Large intestine (tissue), 12 donors: ENCODE measurements at places on chromosomes 7 and 10. TPM values are rescaled to one million over a fixed set of nuclear protein-coding genes. Genes with fewer than 3 reads are reported as not detected.

GRCh38 chr7:143361552-143362130, 872 bp downstream of the FAM131B start:
- no peak for DNase-seq

DNA sequence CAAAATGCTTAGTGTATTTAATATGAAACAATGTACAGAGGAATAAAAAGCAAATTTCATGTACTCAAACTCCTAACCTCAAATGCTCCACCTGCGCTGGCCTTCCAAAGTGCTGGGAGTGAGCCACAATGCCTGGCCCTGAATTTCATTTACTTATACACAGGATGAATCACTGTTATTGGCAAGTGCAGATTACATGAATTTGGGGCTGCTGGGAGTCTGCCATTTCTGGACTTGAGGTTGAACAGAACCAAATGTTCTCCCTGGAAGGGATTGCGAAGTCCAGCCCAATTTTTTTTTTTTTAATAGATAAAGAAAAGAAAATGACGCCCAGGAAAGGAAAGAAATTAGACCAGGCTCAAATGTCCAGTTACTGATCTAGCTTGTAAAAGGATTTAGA, 6.8 kb upstream of the CSTF2T start:
- DNase-seq: no peak

- DNase-seq: no peak
These were observed 33.0 kb downstream of the ANKRD16 start for GRCh38 chr10:5856701-5857004.

DNA sequence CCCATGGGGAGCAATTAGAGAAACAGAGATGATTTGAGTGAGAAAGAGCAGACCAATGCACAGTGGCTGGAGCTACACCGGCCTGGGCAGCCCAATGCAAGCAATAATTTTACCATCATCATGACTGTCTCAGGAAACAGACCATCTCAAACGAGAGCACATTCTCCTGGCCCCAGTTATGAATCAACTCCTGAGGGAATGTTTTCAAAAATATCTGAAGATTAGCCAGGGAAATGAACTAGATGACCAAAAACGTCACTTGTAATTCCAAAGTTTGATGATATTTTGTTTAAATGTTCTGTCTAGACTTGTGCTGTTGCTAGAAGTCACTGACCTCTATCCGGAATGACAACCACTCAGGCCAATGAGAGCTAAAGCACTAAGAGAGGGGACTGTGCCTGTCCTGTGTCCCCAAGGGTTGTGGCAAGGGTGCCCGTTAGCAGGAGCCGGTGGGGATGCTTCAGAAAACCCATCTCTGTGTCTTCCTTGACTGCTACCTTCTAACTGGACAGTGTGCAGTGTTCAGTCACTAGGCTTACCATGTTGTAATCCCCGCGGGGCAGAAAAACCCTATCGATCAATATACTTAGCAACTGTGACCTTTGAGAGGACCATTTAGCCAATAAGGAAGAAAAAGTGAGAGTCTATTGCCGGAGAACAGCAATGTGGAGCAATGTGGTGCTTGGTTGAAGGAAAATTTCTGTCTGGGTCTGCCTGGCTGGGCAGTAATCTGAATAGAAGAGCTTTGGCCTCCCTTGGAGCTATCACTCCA, 202.4 kb downstream of the ADAM12 start:
- DNase-seq: no peak

DNA sequence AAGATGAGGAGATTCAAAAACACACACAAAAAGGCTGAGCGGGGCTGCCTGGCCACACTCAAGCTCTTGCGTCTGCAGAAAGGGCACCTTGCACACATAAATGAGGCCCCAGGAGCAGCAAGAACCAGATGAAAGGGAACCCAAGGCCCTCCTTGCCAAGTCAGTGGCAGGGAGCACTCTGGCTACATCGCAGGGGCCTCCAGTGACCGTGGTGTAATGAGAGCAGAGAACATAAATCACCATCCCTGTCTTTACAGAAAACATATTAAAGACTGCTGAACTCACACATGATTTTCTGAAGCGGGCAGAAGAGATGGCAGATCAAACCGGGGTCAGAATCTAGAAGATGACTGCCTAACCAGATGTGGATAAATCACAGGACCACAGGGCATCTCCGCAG, 80.5 kb downstream of the SLIT1 start:
- no peak for DNase-seq

DNA sequence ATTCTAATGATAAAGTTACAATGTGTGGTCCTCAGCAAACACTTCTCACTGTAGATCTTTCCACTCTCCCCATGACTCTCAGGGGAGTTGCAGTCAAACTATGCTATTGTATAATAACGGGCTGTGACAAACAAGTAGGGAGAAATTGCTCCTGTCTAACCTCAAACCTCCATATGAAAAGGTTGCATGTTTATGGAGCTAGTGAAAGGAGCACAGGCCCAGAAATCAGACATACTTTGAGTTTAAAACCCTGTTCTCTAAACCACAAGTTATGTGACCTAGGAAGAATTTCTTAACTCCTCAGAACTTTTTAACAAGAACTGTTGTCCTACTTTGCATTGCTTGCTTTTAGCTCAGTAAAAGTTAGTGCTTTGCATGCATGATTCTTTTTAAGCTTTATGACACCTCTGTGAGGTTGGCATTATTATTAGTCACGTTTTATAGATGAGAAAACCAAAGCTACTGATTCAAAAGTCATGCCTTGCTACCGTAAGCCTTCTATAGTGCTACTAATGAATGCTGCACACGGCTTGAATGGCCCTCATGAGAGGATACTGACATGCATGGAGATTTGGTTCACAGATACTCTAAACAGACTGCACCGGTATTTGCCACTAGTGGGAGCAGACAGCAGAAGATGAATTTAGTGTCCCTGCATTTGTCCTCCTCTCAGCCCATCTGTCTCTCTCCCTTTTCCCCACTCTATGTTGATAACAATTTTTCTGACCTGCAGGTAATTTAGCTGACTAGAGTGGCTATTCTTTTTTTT, 129.5 kb upstream of the PCGF5 start:
- DNase-seq: no peak

DNA sequence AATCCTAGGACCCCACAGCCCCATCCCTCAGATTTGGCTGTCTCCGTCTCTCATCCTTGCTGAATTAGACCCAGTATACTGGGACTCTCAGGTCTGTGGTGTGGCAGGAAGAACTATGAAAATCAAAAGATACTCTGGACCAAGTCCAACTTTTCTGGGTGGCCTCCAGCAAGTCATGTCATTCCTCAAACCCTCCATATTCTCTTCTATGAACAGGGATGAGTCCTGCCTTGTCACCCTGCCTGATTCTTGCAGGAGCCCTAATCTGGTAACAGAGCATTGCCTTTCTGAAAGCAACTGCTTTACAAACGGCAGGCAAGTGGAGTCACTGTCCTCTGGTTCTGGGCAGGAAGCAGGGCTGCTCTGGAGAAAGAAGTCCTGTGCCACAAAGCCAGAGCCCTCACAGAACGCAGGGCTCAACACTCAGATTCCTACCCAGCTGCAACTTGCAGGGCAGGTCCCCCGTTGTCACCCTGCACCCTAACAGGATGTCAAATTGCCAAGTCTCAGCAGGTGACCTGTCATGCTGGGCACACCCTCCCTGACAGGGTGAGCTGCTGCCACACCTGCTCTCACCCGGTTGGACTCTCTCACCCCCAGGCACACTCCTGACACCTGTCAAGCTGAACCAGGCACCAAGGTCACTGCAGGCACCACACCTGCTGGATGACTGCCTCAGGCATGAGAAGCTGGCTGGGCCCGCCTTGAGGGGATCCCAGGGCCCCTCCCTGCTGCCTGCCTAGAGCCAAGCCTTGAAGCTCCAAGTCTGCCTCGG, 227.7 kb downstream of the KCNMA1 start:
- peak; percentile 95 for DNase-seq

GRCh38 chr7:134695321-134695860, 48.7 kb downstream of the BPGM start:
- DNase-seq: no peak

GRCh38 chr10:99760321-99760720, 22.1 kb upstream of the ABCC2 start:
- DNase-seq: no peak

- no peak for DNase-seq
These were observed 98.2 kb upstream of the IMMP2L start for GRCh38 chr7:111660478-111660877.

- no peak for DNase-seq
These were observed 46.2 kb downstream of the JAKMIP3 start for GRCh38 chr10:132111871-132112341.

GRCh38 chr7:70356787-70357328, 758.6 kb downstream of the AUTS2 start:
- DNase-seq: no peak

DNA sequence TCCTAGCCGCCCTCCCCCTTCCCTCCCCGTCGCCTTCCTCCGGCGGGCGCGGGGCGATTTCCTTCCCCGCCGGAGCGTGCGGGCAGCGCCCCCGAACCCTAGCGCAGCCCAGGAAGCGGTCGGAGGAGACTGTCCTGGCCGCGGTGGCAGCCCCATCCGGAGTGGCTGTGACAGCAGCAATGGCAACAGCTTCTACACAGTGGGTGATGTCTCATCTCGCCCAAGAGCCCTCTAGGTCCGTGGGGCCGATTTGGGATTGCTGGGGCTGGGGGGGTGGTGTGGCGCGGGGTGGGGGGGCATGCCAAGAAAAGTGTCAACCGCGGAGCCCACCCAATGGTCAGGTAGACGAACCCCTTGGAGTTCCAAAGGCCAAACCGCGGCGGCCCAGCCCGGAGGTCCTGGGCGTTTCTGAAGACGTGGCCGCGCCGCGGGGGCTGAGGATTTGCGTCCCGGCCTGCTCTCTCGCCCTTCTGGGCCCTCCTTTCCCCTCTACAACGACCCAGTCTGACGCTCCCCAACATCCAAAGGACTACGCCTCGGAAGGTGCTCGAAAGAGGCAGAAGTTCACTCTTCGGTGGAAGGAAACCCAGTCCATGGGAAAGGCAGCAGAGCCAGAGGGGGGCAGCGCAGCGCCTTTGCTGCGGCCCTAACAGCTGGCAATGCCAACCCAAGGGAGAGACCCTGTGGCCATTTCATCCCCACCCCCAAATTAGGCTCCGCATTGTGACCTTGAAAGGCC, 603 bp upstream of the TWIST1 start:
- no peak for DNase-seq

- no peak for DNase-seq
These were observed 80.6 kb downstream of the SNX10 start for GRCh38 chr7:26372249-26372648.

DNA sequence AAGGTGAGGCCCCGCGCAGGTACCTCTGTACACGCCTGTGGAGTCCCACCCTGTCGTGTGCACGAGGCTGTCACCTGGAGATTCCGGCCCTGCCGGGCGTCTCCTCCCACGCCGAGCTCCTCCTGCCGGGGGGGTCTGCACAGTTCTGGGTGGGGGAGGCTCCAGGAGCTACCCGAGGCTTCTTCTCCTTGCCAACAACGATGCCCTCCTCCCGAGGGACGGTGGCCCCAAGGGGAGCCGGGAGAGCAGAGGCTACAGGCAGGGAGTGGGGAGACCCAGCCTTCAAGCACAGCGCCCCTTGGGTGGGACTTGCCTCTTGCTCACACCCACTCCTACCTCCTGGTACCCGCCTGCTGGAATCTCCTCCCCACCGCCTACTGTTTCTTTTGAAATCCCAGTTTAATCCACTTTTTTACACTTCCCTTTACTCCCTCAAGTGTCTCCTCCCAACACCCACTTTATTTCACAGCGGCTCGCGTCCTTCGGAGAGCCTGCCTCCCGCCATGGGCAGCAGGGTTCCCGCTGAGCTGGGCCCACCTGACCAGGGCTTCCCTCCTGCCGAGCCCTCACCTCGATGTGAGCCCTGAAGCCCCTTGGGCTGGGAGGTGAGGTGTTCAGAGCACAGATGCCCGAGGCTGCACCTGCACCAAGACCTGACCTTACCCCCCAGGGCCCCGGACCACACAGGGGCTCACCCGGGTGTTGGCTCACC, 338.1 kb downstream of the DNAJB6 start:
- DNase-seq: no peak

GRCh38 chr7:128867842-128868623, 5.4 kb downstream of the ATP6V1F start:
- DNase-seq: no peak

GRCh38 chr7:132112657-132113056, 463.6 kb downstream of the PLXNA4 start:
- no peak for DNase-seq

DNA sequence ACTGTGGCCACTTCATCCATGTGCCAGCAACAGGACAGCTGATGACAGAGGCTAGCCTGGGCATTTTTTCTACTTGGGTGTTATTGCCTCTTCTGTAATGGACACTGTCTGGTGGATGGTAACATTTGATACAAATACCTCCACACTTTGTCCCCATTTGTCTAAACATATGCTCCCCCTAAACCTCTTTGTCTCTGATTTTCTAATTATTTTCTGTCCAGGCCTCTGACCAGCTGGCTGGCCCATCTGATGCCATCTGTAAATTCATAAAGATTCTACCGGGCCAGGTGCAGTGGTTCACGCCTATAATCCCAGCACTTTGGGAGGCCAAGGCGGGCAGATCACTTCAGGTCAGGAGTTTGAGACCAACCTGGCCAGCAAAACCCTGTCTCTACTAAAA, 84.7 kb upstream of the IFRD1 start:
- no peak for DNase-seq

DNA sequence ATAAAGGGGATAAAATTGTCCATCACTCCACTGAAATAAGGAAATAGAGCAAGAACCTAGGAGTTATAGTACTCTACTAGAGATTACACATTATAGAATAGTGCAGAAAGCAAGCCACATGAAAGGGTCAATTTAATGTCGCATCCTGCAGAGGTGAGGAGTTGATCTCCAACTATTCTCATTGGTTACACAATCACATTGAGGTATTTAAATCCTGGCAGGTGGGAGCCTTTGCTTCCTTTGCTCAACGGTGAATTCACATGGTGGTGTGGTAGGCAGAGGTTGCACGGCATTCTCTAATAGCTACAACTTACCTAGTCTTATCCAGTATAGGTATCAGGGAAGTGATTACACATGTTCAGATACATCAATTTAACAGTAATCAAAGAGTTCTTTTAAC, 198.4 kb upstream of the TCF7L2 start:
- DNase-seq: no peak

The TCF7L2 gene
- 48.2 TPM for polyA plus RNA-seq

The ZNF804B gene
- polyA plus RNA-seq: 0.04 TPM

The COL17A1 gene
- polyA plus RNA-seq: 8.8 TPM

The ZNF467 gene
- polyA plus RNA-seq: 6.0 TPM

The NPC1L1 gene
- polyA plus RNA-seq: 63.9 TPM

The PDE1C gene
- polyA plus RNA-seq: 2.6 TPM

The PSD gene
- polyA plus RNA-seq: 62.0 TPM

The ASB4 gene
- 0.33 TPM for polyA plus RNA-seq

The ARHGAP12 gene
- 47.2 TPM for polyA plus RNA-seq

The C10orf90 gene
- not detected for polyA plus RNA-seq

The HOXA6 gene
- polyA plus RNA-seq: 4.0 TPM

The ACTR3C gene
- polyA plus RNA-seq: 6.1 TPM
